ENCODE measurements at places on chromosomes 1 and 21.
A peak's percentile ranks its signal among the peaks of the same experiment; 100 is the strongest.

DNA sequence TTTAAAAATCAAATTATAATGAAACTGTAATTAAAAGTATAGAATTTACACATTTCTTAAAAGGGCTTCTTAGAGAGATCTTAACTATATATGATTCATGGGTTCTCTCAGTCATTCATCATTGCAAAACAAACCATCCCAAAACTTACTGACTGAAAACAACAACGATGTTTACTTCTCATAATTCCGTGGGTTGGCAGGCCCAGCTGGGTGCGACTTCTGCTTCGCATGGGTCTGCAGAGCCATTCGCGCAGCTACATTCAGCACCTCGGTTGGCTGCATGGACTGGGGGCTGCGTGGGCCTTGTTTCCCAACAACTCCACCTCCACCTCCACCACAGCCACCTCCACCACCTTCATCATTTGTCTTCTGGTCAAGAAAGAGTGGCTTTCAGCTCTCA, 4.0 kb downstream of the SLAMF8 start:
- DNase-seq, result no peak

GRCh38 chr1:93976711-93977597, 67.7 kb upstream of the GCLM start:
- DNase-seq, result no peak

GRCh38 chr1:19429611-19430010, 55.7 kb downstream of the CAPZB start:
- DNase-seq, result peak; percentile 66

- no peak for DNase-seq
Observed at GRCh38 chr1:99306644-99307043, 42.4 kb downstream of the PLPPR4 start.

- DNase-seq, result peak; percentile 96
Observed at GRCh38 chr1:153532769-153533599, 2.8 kb downstream of the S100A6 start.

DNA sequence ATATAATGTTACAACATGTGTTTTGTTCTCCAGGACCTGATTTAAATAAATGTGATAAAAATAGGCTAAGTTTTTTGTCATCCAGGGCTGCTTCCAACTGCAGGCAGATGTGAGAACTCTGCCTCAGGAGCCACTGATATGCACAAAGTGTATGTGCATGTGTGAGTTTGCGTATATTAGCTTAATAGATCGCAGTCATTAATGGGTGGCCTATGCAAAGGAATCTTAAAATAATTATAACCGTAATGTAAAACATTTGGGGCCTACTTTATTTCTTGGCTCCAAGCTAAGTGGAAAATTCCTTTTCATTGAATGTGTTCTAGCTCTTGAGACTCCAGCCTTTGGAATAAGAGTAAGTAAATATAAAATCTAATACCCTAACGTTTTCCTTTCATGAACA, 16.8 kb downstream of the DHX9 start:
- no peak for DNase-seq

Data from sigmoid colon (tissue), 7 donors.